Liver (tissue), 10 donors: ENCODE measurements at places on chromosomes 2 and 18.

GRCh38 chr2:36695746-36696415 is 626 bp upstream of the VIT start:
- no peak for DNase-seq

- DNase-seq = no peak
These were observed 231.6 kb upstream of the CWC22 start for GRCh38 chr2:180238729-180239128.

DNA sequence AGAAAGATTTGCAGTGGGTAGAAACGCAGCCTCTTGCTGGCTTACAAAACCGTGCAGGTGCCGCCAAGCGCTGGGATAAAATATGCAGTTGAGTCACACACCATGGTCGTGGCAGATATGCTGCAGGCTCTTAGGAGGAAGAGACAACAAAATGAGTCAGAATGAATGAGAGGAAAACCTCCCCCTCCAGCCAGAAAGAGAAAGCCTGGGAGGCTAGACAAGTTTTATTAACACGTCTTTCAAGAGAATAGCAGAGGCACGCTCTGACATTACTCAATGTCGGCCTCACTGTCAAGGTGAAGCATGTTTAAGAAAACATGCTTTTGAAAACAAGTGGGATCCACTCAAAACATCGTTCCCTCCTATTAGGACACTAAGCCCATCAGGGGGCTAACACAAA is 37.1 kb upstream of the ZCCHC2 start:
- no peak for DNase-seq

DNA sequence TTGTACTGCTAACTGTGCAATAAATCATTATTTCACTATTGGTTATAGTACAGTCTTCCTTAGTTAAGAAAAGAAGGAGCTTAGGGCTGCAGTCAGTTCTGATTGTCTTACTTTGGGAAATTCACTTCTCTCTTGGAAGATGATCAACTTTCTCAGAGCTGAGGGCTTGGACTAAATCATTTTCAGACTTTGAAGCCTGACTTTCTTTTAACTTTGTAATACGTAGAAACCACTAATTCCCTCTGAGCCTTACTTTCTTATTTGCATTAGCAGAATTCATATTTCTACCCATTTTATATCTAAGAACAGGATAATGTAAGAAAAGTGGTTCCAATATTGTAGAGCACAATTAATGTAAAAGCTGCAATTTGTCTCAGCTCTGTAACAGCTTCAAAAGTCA is 386.4 kb downstream of the TRIB2 start:
- no peak for DNase-seq

- no peak for DNase-seq
These were observed 34.5 kb downstream of the NYAP2 start for GRCh38 chr2:225434014-225434413.

DNA sequence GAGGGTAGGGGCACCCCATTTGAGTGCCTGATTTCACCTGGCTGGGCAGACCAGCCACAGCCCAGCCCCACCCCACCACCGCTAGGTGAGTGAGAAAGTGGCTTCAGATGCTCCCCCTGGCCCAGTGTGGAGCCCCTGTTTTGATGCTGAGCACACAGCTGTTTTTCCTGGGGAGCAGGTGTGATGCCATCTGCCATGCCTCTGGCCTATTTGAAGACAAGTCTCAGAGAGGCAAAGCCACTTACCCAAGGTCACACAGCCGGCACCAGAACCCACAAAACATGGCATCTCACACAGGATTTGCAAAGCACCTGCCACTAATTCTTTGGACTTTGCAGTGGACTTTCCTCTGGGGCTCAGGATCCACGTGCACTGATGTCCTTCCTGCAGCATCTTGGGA is 131.3 kb downstream of the INHBB start:
- no peak for DNase-seq

GRCh38 chr2:124626993-124627392 is 601.9 kb downstream of the CNTNAP5 start:
- DNase-seq = no peak

DNA sequence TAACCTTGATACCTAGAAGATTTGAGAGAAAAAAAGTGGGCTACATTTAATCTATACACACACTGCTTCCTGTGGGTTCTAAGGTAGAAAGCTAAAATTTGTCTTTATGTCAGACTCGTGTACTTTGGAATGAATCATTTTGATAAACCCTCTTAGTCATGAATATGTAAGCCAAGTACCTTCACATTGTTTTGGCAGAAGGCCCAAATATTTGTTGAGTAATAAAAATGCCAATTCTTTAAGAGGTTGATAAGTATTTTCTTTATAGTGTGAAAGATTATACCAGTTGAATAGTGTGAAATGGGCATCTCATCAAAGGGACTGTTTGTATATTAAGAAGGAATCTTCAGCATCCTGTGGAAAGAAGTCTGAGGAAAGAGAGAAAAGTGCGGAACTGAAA is 1464.7 kb upstream of the ZEB2 start:
- DNase-seq = no peak

DNA sequence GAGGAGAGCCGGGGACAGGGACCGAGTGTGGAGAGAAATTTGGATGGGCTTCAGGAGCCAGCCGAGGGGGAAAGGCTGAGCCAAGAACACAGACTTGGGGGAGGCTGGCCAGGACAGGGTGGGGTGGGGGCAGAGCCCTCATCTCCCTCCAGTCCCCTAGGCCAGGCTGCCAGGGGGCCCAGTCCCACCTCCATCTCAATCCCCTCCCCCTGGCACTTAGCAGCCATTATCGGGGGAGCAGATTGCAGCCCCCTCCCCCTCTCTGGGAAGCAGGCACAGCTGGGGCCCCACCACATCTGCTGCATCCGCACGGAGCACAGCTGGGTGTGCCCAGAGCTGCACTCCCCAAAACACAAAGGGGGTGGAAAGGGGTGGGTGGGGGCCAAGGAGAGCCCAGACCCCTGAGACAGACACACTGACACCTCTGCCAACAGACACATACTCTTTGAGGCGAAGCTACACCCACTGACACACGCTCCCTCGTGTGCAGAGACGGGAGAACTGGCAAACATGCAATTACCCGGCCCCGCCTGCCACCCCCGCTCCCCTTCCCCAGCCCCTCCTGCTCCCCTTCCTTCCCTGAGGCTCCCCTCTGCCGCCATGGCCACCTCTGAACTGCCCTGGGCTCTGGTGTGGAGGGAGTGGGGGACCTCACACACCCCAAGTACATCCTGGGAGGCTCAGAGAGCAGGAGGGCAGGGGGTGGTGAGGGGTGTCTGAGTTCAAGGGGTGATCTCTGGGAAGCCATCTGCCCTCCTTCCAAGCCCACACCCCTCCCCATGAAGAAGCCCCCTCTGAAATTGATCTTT is 5.1 kb upstream of the ASIC4 start:
- peak; percentile 63 for DNase-seq

GRCh38 chr2:59746291-59746690 is 807.2 kb downstream of the BCL11A start:
- DNase-seq = no peak

GRCh38 chr18:23757437-23757733 is 68.1 kb downstream of the LAMA3 start:
- no peak for DNase-seq

GRCh38 chr2:30492619-30493018 is 45.6 kb downstream of the LCLAT1 start:
- DNase-seq = no peak

DNA sequence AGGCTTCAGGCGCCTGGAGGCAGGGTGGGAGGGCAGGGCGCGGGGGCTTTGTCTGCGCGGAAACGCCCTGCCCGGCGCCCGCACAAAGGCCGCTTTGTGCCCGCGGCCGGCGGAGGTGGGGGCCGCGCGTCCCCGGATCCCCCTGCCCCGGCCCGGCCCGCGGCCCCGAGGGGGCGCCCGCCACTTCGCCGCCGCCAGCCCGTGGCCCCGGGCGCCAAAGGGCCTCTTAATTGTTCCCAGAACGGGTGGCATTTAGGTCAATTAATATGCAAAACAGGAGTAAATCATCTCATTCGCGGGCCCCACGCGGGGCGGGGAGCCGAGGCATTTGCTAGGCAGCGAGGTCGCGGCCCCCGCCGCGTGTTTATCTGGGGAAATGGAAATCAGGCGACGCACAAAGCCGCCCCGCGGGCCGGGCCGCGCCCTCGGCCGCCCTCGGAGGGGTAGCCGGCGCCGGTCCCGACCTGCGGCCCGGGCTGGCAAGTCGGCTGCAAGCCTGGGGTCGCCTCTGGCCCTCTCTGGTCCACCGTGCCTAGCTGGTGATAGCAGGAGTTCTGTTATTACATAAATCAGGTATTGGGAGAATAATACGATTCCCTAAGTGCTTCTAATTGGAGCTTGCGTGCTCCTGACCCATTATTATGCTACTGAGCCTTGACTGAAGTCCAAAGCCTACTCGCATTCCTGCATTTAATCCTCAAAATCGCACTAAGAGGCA is 148.2 kb upstream of the GLI2 start:
- no peak for DNase-seq

GRCh38 chr18:79478484-79479115 is 82.9 kb downstream of the NFATC1 start:
- no peak for DNase-seq

GRCh38 chr18:10877987-10878386 is 271.4 kb downstream of the PIEZO2 start:
- no peak for DNase-seq

- no peak for DNase-seq
These were observed 132.2 kb downstream of the ARL4C start for GRCh38 chr2:234364661-234365060.

DNA sequence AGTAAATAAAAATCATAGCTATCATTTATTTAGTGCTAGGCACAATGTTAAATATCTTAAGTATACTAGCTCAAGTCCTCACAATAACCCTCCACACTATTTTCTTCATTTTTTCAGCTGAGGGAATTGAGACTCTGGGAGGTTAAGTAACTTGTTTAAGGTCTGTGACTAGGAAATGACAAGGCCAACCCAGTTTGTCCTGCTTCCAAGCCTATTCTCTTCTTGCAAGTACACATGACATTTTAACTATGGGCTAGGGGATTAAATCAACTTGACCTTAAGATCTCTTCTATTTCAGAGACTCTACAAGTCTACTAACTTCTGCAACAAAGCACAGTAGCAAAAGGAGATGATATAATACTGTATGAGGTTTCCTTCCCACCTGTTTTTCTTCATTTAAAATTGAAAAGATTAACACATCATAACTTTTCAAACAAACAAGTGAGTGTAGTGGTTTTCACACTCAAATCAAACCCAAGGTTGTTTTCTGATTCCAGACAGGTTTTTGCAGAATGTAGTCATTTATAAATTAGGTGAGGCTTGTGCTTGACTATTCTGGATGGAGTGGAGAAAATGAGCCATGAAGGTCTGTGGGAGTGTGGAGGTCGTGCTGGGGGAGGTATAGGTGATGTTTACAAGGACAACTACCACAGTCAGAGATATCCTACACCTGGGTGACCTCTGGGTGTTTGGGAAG is 57.0 kb downstream of the CD28 start:
- DNase-seq = no peak

GRCh38 chr18:12589448-12589847 is 68.5 kb downstream of the SPIRE1 start:
- no peak for DNase-seq

DNA sequence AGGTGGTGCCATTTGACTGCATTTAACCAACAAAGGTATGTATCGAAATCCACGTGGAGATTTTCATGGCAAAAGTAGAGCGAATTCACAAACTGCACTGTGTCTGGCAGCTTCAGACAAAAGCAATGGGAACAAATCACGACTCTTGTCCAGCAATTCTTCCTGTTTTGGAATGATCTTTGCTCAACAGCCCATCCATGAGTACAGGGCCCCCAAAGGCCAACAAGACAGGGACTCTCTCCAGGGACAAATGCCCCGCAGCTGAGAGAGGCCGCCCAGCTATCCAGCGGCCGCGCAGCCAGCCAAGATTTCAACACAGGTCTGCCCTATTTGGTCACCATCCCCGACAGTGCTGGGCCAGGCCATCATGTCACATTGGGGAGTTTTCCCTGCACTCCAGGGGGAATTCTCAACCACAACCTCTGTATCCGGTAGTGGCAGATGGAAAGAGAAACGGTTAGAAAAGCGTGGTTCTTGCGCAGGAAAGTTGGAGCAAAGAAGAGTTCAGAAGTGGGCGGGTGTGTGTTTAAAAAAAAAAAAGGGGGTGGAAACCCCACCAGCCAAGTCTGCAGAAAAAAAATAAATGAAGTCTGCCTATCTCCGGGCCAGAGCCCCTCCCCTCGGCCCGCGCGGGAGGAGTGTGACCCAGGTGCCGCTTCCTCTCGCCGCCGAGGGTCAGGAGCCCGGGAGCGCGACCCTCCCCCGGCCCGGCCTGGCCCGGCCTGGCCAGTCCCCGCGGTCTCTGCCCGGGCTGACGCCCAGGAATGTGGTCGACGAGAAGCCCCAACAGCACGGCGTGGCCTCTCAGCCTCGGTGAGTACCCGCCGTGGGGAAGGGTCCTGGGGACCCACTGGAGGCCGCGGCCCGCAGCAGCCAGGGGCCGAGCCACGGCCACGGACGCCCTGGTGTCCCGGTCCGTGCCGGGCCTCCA is at the start of gene GYPC:
Gene GYPC (plus strand): TSS at position 659 of the 931 bp plus-strand sequence. CDS start 106 bp downstream, at position 765.
- peak; percentile 85 for DNase-seq

DNA sequence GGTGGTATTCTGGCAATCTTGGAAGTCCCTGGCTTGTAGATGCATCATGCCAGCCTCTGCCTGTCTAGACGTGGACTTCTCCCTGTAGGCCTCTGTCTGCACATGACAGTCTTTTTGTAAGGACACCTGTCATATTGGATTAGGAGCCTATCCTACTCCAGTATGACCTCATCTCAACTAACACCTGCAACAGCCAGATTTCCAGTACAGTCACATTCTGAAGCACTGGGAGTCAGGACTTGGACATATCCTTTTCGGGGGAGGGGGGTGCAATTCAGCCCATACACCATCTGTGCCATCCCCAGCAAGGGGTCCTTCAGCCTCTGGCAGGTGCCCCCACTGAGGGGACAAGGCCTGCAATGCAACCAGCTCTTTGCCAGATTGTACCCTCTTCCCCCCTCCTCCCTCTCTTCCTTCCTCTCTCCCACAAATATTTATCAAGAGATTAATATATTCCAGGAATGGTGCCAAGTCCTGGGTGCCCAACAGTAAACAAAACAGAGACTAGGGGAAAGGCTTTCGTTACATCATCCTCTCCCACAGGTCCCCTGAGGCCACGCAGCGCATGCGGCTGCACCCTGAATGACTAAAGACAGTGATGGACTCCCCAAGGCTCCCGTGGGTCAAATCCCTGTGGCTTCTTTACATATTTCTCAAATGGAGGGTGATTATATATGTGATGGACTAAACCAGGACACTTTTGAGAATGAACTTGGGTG is 20.5 kb upstream of the MYCN start:
- DNase-seq = no peak

GRCh38 chr18:48393170-48393569 is 16.0 kb downstream of the ZBTB7C start:
- DNase-seq = no peak

GRCh38 chr18:59769129-59769865 is 72.1 kb upstream of the CCBE1 start:
- no peak for DNase-seq

GRCh38 chr18:10064267-10064666 is 150.5 kb downstream of the VAPA start:
- DNase-seq = no peak

- DNase-seq = no peak
These were observed 325.6 kb downstream of the HRH4 start for GRCh38 chr18:24786027-24786426.

DNA sequence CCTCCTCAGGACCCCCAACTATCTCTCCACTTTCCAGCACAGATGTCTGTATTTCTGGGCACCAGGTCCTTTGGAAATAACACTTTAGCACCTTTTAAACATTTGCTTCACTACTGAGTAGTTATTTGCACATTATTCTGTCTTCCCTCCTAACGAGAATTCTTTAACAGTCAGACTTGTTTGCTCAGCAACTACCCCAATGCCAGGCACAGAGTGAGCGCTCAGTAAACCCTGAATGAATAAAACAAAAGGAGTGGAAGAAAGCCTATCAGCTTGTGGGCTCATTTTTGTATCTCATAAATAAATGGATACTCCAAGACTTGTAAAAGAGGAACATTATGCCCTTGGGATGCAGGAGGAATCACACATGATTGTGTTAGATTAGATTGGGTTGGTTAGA is 450.4 kb downstream of the TGIF1 start:
- DNase-seq = no peak
